CD4-positive, alpha-beta T cell treated with Interleukin-17A for 4 hours (primary cell): ENCODE measurements at places on chromosomes 1 and 21.

DNA sequence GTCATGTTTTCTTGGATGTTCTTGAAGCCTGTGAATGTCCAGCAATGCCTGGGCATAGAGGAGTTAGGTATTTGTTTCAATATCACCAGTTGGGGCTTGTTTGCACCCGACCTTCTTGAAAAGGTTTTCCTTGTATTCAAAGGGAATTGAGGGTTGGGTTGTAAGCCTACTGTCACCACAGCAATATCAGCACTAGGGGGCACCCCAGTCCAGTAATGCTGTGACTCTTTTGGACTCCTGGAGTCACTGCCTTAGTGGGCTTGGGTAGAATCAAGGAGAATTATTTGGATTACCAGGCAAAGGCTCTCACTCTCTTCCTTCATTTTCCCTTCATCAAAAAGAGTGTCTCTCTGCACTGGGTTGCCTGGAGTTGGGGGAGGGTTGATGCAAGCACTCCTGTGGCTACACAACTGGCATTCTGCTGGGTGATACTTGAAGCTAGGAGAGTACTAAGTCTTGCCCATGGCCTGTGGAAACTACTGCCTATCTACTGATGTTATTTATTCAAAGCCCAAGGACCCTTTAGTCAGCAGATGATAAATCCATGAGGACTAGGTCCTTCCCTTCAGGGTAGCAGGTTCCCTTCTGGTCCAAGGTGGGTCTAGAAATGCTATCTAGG lies 34.5 kb downstream of the OR10R2 start:
- DNase-seq, result peak; percentile 42

DNA sequence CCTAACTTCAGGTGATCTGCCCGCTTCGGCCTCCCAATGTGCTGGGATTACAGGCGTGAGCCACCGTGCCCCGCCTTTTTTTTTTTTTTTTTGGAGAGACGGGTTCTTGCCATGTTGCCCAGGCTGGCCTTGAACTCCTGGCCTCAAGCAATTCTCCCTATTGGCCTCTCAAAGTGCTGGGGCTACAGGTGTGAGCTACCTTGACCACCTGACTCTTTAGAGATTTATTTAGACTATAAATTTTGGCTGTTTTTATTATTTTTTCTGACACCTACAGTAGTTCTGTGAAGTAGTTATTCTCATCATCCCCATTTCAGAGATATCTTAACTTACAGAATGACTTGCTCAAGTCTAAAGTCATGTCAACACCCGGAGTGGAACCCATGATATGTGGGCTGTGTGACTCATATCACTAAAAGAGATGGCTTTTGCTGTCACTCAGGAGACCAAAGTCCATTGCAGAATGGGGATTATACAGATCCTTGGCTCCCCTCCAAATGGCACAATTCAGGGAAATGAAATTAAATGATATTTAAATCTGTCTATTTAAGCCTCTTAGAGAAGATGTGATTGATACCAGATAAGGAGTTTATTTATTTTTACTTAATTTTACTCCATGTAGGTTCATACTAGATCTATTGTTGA lies 93.2 kb downstream of the CTH start:
- no peak for DNase-seq

DNA sequence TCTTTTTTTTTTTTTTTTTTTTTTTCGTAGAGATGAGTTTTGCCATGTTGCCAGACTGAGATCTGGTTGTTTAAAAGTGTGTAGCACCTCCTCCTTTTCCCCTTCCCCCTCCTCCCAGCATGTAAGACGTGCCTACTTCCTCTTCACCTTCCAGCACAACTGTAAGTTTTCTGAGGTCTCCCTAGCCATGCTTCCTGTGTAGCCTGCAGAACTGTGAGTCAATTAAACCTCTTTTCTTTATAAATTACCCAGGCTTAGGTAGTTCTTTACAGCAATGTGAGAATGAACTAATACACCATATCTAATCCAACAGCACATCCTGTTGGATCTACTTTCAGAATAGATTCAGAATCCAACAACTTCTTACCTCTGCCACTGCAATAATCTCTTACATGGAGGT lies 111.1 kb downstream of the CLIC6 start:
- no peak for DNase-seq

- DNase-seq, result no peak
Observed at GRCh38 chr1:201514466-201514865, 7.5 kb upstream of the CSRP1 start.

DNA sequence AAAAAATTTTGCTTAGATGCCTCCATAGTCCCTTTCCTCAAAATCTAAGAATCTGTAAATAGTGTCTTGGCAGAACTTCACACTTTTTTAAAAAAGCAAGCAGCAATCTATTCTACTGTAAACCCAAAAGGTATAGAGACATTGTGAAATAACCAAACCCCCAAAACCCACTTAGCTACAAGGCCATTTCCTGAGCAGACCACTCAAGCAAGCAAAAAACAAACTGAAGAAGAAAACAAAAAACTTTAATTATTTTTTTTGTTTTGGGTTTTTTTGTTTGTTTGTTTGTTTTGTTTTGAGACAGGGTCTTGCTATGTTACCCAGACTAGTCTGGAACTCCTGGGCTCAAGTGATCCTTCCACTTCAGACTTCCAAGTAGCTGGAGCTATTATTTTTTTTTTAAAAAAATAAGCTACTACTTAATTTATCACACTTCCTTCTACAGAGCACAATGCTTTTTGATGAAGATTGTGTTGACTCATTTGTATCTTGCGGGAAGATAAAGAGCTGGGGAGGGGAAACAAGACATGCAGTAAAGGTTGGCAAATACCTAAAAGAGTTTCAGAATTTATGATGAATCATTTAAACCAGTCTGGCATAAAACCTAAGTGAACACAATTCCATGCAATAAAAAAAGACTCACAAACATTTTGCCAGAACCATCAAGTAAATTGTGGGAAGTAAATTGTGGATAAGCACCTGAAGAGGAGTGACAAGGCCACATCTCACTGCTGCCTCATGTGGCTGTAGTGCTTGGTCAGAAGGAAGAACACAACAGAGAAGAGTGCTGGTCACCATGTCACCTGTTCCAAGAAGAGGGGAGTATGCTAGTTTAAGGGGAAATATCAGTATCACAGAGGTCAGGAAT lies 2.7 kb upstream of the PTPN22 start:
- DNase-seq, result no peak

- DNase-seq, result no peak
Observed at GRCh38 chr21:38227401-38227800, 29.4 kb upstream of the KCNJ15 start.

- no peak for DNase-seq
Observed at GRCh38 chr1:47894410-47895278, 102.5 kb downstream of the TRABD2B start.
